AG09319 (cell line): ENCODE measurements at places on chromosomes 7 and 10.
A peak's percentile ranks its signal among the peaks of the same experiment; 100 is the strongest.

- DNase-seq, result no peak
These were observed 220.8 kb upstream of the PRSS58 start for GRCh38 chr7:142478479-142479220.

DNA sequence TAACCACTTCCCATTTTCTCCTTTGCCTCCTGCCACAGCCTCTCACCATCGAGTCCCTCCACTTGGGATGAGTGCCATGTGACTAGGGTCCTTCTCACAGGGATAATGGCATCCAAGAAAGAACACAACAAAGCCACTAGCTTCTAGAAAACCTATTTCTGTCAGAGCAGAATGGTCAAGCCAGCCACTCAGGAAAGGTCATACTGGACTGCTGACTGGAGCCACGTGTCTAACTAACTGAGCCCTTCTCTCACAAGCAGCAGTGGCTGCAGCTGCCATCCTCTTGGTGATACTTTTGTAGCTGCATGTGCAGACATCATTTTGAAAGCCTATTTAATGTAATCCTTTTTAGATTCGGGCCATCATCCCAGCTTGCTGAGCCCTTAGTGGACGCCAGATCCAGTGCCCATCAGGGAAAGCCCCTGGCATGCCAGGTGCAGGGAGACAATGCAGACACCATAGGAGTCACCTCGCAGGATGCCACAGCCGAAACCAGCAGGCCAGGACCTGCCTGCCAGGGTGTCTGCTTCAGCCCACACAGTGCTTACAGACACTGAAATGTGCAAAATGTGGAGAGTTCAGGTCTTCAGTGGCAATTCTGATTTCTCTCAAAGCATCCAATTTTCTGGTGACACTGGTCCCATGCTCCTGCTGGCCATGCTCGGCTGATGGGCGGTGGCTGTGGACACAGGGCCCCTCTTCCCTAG, 98.3 kb upstream of the DDC start:
- no peak for DNase-seq

GRCh38 chr7:151426441-151426903, 13.5 kb downstream of the CRYGN start:
- peak; percentile 65 for DNase-seq

- DNase-seq, result no peak
These were observed 26.6 kb downstream of the VWC2 start for GRCh38 chr7:49800031-49800430.

DNA sequence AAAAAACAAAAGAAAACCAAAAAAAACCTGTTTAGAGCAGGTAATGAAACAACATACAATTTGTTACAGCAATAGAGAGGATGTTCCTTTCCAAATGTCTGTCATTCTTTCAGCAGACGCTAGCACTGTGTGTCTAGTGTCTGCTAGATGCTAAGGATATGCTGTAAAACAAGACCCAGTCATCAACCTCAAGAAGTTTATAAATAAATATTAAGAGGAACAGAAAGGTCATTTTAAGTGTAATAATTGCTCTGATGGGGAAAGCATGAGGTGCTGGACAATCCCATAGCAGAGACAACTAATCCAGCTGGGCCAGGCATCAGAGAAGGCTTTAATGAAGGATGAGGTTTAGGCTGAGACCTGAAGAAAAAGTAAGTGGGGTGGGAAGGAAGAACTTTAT, 23.3 kb upstream of the ASCC1 start:
- DNase-seq, result no peak

DNA sequence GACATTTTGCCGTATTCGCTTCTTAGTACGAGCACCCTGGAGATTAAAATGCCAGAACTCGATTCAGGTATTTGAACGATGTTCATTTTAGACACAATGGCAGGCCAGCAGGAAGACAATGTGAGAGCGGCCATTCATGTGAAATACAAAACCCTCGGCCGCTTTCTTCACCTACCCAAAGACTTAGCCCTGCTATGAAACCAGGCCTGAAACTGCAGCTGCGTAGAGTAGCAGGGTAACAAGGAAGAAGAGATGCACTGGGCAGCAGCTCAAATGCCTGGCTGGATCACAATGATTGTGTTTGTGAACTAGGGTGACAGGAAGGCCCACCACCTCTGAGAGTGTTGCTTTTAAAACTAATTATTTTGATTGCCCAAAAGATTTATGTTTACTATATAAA, 234.8 kb downstream of the TRIL start:
- DNase-seq, result no peak

DNA sequence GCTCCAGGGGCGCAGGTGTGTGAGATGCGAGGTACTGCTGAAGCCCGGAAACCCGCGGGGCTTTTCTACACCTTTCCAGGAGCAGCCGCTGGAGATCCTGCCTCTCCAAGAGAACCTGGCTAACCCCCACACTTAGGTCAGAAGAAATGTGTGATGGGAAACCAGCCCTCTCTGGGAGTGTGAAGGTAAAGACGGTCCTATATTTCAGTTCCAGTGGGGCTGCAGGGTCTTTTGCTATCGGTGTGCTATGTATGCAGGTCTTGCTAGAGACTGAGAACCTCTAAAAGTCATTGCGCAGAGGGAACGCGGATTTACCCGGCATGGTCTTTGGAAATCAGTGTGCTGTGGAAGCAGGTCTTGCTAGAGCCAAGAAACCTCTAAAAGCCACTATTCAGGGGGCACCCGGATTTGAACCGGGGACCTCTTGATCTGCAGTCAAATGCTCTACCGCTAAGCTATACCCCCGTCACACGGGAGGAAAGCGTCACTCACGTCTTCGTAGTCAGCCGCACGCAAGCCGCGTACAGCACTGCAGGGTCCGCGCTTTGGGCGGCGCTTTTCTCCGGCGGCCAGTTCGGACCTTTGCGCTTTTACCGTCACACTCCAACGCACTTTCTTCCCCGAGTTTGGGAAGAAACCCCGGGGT, 46.0 kb downstream of the ZNF777 start:
- peak; percentile 27 for DNase-seq

GRCh38 chr10:131739206-131739605, 161.6 kb upstream of the PPP2R2D start:
- DNase-seq, result no peak
